IMR-90 (cell line): ENCODE measurements at places on chromosomes 4 and X. TPM values are rescaled to one million over a fixed set of nuclear protein-coding genes. Genes with fewer than 3 reads are reported as not detected.

DNA sequence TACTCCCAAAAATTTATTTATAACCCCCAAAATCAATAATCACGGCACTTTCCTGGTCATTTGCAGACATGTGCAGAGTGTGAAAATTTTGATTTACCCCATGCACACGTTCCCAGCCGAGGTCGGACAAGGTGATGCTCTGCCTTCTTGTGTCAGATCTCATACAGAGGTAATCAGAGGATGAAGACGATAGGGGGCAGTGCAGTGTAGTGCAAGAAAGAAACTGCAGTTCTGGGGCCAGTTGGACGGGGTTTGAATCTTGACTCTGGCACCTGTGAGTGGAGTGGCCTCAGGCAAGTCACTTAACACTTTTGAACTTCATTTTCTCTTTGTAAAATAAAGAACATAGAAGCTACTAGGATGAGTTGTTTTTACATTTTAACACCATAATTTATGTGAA, 88.4 kb downstream of the FRMPD3 start:
- peak; percentile 50 for DNase-seq

The GALNTL6 gene
- not detected in 2 replicates for polyA plus RNA-seq

The TCEANC gene
- polyA plus RNA-seq = 0.53 and 0.99 TPM in 2 replicates

GRCh38 chrX:70257423-70258288, 2.3 kb downstream of the P2RY4 start:
- DNase-seq = no peak

The MAMLD1 gene
- 10.6 and 11.0 TPM in 2 replicates for polyA plus RNA-seq

GRCh38 chr4:140374130-140374477, 658 bp downstream of the SCOC start:
- DNase-seq = no peak

The MAGEA9B gene
- polyA plus RNA-seq = not detected in 2 replicates

DNA sequence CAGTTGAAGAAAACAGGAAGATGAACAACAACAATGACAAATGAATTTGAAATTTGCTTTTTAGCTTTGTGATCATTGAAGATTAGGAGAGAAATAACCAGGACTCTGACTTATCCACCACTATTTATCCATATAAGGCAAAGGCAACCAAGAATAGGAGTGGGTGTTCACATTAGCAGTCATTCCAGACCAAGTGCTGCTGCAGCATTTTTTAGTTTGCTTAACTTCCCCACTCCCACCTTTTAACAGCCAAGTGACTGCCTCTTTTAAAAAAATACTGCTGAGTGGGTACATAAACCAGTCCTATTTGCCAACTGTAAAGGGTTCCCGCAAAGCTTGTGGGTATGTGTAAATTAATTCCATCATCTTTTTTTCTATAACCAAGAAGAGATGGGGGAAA, 230.9 kb downstream of the IQCM start:
- DNase-seq = no peak

The CCDC110 gene
- polyA plus RNA-seq = 0.37 and 0.46 TPM in 2 replicates

DNA sequence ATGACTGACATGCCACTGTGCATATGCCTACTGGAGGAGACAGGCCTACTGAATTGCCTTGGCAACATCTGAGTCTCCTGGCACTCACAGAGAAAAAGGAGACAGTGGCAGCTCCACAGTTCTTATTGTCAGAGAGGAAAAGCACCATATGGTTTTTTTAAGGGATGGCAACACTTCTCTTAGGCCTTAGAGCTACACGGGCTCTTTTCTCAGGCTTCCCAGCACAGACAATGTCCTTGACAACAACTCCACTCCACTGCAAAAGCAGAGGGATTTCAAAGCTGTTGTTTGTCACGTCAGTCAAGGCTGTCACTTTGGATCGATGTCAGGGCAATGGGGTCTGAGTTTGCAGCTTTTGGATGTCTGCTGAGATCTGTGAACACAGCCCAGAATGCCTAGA, 4.7 kb upstream of the CLCN4 start:
- DNase-seq = no peak
